ENCODE measurements at places on chromosomes 5 and 9.

DNA sequence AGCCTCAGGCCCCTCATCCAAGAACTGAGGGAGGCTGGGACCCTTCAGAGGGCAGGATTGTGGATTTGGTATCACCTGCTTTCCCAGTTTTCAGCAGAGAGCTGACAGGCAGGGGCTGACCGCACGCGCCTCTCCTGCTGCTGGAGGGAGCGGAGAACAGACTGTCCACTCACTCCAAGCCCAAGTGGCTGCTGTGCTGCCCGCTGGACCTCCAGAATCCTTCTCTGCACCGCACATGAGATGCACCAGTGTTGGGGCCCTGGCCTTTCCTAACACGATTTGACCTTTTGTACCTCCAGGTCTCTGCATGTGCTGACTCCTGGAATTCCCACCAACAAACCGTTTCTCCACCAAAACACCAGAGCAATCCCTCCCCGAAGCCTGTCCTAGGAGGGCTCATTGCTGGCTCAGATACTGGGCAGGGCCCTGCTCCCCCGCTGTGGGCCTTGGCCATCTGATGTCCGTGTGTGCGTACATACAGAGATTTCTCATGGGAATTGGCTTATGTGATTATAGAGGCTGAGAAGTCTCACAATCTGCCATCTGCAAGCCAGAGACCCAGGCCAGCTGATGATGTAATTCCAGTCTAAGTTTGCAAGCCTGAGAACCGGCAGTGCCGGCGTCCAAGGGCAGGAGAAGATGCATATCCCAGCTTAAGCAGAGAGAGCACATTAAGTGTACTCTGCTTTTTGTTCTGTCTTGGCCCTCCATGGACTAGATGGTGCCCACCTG lies 141.7 kb downstream of the GADD45G start:
- no peak for DNase-seq

DNA sequence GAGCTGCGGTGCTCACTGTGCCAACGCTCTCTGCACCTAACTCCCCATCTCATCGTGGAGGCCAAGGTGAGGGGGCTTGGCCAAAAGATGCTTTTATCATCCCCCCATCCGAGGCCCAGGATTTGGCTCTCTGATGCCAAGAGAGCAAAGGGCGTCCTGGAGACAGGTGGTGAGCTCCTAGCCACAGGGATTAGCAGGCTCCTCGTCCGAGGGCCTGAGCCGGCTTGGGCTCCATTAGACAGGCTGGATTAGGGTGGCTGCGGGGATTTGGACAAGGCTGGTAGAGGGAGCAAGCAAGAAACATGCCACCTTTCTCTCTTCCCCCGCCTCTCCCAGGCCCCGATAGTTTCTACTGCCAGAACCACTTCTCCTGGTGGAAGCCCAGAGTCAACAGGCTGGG lies 1.0 kb upstream of the GRM6 start:
- DNase-seq, result no peak

GRCh38 chr5:145835848-145836239 lies 702 bp upstream of the PRELID2 start:
- DNase-seq, result no peak

- DNase-seq, result no peak
These were observed 175.3 kb upstream of the ZNF608 start for GRCh38 chr5:124921694-124922093.

- DNase-seq, result peak; percentile 75
These were observed at the start of gene TOR4A for GRCh38 chr9:137277329-137278041. TSS of gene TOR4A (plus strand) at chr9:137277726. CDS start at chr9:137278690, 964 bp downstream.

GRCh38 chr5:76404223-76405211 lies 1.4 kb downstream of the IQGAP2 start:
- peak; percentile 67 for DNase-seq

- DNase-seq, result no peak
These were observed 580.7 kb downstream of the KIF4B start for GRCh38 chr5:155594270-155594669.
